SK-N-SH (cell line): ENCODE measurements at places on chromosomes 6 and 20.

- DNase-seq = no peak
These were observed 450.2 kb downstream of the CDC5L start for GRCh38 chr6:44837741-44838140.

- DNase-seq = no peak
These were observed 155.2 kb downstream of the ZDHHC14 start for GRCh38 chr6:157536223-157536545.

DNA sequence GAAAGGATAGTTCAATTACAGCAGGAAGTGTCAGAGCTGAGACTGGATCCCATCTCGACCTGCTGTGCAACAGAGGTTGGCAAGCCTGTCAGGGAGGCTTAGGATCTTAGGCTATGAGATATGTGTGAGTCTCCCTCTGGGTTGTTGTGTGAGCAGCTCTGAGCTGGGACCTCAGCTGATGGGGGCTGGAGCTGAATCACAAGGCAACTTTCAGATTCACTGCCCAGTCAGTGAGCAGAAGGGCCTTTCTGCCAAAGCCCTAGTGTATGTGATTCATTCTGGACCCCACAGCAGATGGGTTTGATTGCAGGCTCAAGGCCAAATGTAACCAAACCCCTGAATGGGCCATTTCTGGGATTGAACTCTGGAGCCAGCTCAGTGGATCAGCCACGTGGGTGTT lies 4.5 kb downstream of the PI3 start:
- no peak for DNase-seq

- no peak for DNase-seq
These were observed 14.8 kb upstream of the ADRM1 start for GRCh38 chr20:62287759-62288534.
